ENCODE measurements at places on chromosomes 4 and X.
A peak's percentile ranks its signal among the peaks of the same experiment; 100 is the strongest.

DNA sequence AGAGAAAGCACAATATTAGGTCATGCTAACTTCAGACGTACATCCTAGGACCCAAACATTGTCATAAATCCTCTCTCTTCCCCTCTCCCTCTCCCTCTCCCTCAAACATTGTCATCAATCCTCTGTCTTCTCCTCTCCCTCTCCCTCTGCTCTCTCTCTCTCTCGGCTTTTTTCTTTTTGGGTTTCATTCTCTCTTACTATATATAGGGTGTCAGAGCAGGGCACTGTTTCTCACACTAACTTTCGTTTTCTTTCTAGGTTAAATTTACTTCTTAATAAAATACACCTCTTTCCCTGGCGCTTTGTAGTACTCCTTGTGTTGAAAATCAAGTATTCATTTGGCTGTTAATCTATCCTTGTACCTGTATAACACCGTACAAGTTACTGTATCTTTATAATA is 37.0 kb upstream of the HERC5 start:
- DNase-seq = no peak

- no peak for DNase-seq
These were observed 44.0 kb upstream of the EOLA2 start for GRCh38 chrX:149982310-149982709.

GRCh38 chr4:48958582-48958981 is 27.5 kb upstream of the CWH43 start:
- DNase-seq = no peak

DNA sequence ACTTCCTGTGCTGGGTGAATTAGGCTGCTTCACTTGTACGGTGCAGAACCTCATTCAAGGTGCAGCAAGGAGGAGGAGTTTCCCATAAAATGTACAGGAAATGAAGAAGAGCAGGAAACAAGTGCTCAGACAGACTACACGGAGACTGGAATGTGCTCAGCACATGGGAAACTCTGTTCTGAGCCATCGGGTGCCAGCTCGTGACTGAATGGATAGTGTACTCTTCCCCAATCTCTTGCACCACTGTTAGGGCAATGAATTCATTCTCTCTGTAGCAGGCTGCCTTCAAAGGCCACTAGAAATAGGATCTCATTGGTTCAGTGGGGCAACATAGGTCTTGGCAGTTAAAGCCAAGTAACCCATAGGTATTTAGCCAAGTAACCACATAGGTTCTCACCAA is 200.0 kb upstream of the LDB2 start:
- DNase-seq = no peak

- no peak for DNase-seq
These were observed 20.1 kb downstream of the SPON2 start for GRCh38 chr4:1152290-1152689.

DNA sequence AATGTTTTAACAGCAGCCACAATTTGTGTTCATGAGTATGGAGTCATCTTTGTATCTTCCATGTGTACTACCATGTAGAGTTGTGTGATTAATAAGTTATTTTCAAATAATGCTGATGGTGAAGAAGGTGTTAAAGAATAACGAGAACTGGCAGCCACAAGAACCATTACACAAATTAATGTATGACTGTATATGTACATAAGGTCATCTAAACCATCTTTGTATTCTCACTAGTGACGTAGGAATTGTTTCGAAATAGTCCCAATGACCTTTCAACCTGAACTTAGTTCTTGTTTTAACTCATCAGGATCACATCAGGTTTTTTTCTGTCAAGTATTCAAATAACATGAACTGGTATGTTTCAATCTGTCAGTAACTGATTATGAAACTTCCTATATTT is 48.3 kb upstream of the NOCT start:
- peak; percentile 59 for DNase-seq

DNA sequence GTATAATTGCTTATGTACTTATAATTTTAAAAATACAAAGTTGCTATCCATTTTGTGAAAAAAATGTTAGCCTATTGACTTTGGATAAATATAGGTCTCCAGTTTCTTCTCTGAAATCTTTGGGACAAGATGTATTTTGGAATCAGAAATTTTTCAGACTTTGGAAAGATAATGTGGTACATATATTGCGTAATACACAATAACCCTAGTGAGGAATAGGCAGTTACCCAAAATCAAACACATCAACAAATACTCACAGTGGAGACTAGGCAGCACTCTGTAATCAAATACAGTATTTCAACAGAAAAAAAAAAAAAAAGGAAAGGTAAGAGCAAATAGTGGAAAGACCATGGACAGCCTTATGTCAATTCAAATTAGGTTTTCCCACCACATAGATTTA is 796.8 kb downstream of the ADGRL3 start:
- no peak for DNase-seq

DNA sequence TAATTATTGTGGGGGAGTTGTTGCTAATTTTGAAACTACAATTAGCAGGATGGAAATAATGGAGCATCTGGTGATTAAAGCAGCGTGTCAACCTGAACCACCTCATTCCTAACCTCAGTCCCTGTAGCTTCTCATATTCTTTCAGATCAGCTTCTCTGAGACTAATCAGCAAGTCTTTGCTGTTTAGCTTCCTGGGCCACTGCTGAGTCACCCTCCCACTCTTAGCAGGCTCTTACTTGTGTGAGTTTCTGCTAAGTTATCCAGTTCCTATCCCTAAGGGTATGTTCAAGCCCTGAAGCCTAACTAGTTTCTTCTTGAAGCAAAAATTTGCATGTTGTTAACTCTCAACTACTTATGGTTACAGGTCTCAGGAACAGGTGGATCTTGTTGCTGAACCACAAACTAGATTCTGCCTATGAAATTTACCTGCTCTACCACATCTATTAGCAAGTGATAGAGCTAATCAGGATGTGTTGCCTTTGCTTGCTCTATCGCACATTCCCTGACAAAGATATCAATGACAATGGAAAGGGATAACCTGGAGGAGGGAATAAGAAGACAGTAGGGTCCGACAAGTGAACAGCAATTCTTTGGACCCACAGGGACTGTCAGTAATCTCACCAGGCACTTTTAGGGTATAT is 134.2 kb downstream of the EIF4E start:
- DNase-seq = peak; percentile 78

DNA sequence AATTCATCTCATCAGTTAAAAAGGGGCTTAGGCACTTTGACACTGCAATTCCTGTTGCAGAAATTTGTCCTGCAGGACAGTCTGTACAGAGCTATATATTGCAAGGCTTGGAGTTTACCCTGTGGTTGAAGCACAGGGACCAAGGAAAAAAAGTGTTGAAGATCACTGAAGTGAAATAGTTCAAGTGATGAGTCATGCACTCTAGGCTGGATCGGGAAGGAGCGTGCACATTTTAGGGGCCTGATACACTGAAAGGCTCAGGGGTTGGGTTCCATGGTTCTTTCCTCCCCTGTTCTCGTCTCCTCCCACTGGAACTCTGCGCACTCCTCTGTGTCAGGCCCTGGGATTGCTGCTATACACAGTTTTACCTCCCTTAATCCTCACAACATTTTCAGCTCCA is 104.9 kb upstream of the ARMCX2 start:
- DNase-seq = peak; percentile 8

DNA sequence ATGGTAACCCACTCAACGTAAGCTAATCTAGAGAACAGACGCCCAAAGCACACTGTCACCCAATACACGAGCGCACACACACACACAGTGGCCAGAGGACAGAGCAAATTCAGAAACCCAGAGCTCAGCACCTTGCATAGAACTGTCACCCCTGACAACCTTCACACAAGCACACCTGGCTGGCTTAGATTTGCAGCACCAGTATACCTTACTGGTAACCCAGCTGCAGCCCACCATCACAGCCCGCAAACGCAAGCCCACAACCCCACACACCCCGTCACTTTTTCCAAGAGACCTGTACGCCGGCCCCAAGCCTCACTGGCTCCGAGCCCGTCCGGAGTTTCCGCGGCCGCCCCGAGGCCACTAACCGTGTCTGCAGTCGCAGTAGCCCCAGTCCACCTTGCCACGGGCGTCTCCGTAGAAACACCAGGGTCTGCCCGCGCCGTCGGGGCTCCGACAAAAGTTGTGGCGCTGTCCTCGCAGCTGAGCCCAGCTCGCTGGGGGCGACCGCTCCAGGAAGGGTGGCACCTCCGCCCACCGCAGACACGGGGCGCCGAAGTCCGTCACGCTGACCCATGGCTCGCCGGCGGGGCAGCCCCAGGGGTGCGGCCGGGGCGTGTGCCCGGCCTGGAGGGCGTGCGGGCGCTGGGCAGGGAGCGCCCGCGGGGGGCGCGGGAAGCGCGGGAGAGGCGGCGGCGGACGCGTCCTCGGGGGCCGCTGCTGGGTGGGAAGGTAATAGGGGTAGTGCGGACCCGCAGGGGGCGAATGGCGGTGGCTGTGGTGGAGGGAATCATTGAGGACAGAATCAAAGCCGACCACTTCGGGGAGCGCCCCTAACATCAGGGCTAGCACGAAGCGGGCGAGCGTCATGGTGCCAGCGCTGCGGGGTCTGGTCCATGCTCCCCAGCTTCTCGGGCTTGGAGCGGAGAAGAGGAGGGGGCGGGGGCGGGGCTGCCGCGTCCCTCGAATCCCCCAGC is 664 bp downstream of the PRSS12 start:
- peak; percentile 65 for DNase-seq

DNA sequence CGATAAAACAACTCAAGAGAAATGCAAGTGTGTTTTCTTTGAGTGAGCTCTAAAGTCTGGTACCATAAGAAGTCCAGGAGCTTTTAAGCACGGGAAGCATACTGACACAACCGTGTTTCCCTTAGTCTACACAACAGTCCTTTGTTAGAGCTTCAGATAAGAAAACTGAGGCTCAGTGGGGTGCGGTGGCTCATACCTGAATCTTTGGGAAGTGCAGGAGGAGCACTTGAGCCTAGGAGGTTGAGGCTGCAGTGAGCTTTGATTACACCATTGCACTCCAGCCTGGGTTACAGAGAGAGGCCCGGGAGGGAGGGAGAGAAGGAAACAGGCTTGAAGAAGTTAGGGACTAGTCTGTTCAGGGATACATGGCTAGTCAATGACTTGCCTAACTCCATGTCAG is 21.9 kb downstream of the LEF1 start:
- no peak for DNase-seq

DNA sequence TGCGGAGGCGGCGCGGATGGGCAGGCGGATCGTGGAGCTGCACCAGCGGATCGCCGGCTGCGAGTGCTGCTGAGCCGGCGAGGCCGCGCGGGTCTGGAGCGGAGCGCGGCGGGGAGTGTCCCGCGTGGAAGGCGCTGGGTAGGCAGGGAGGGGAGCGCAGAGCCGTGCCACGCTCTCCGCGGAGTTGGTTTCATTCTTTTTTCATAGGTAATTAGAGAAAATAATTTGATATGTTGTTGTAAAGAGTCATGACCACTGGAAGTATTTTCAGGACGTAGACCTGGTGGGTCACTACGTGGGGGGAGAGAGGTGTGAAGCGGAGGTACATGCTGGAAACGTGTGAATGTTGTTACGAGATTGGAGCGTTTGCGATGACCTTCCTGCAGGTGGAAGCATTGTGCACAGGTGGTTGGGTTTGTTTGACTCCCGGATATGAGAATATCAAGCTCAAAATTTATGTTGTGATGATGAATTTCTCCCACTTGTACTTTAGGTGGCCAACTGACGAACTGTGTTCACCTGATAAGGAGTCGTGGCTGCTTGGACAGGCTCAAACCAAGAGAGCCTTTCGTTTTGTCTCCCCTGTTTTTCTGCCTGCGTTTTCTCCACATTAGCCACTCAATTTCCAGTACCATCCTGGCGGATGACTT is 19.1 kb upstream of the S100P start:
- peak; percentile 54 for DNase-seq
